ENCODE measurements at places on chromosomes 4 and X.

GRCh38 chrX:147875866-147876596, 35.7 kb upstream of the FMR1 start:
- H3K4me1 ChIP-seq = no peaks in the 10 kb centered on the region
- no peak overlapping the region for H3K4me3 ChIP-seq
- no peaks in the 10 kb centered on the region for H3K27me3 ChIP-seq
- no peak for DNase-seq
- no peak overlapping the region for H3K27ac ChIP-seq

- H3K27me3 ChIP-seq = peaks cover 5% of the 10 kb centered on the region
- no peaks in the 10 kb centered on the region for H3K36me3 ChIP-seq
- H3K4me1 ChIP-seq = no peaks in the 10 kb centered on the region
- DNase-seq = no peak
- no peak overlapping the region for H3K4me3 ChIP-seq
- H3K27ac ChIP-seq = no peak overlapping the region
Observed at GRCh38 chr4:111792632-111793031, 352.6 kb upstream of the FAM241A start.

DNA sequence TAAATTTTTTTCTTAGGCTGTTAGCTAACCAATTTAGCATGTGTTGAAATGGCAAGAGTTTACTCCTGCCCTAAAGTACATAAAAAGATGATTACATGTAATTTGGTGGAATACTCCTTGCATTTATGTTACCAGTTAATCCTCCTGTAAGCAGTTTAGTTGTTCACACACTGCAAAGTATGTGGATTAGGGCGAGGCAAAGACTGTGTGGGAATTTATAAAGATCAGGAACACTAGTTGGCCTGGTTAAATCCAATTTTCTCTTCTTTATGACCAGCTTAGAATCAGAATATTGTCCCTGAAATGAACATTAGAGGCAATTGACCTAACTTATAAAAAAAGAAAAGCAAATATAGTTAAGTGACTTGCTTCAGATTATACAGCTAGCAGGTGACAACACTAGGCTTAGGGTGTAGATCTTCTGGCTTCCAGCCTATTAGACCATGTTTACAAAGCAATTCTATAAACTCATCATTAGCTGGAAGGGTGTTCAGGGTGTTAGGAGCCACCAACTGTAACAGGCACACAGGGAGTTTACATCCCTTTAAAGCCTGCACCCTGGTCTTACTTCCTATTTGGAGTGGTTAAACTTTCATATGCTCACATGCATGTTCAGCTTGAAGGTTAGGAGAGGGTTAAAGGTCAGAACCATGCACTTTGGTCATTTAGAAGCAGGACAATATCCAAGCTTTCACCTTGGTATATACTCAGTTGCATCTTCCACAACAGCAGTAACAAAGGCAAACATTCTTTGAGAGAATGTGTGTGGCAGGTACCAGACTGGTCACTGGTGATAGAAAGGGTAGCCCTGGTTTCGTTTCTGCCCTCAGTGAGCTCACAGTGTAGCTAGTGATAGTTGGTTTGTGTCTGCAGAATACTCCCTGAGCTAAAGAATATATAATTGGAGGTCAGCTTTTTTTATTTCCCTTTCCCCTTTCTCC, 72.6 kb downstream of the GC start:
- no peaks in the 10 kb centered on the region for H3K4me1 ChIP-seq
- no peak overlapping the region for H3K27ac ChIP-seq
- no peak overlapping the region for H3K4me3 ChIP-seq
- DNase-seq = no peak
- H3K27me3 ChIP-seq = no peaks in the 10 kb centered on the region
- no peaks in the 10 kb centered on the region for H3K36me3 ChIP-seq

DNA sequence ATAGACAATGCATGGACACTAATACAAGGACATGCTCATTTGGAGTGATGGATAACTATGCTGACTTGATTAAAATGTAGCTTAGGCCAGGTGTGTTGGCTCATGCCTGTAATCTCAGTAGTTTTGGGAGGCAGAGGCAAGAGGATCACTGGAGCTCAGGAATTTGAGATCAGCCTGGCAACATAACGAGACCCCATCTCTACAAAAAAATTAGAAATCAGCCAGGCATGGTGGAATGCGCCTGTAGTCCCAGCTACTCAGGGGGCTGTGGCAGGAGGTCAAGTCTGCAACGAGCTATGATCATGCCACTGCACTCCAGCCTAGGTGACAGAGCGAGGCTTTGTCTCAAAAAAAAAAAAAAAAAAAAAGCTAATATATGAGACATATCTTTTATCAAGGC, 196.3 kb downstream of the FBXW7 start:
- H3K27me3 ChIP-seq = no peaks in the 10 kb centered on the region
- no peaks in the 10 kb centered on the region for H3K4me1 ChIP-seq
- H3K27ac ChIP-seq = no peak overlapping the region
- H3K4me3 ChIP-seq = no peak overlapping the region
- DNase-seq = no peak

GRCh38 chr4:103947617-103948016, 227.8 kb upstream of the TACR3 start:
- H3K4me1 ChIP-seq = no peaks in the 10 kb centered on the region
- H3K27ac ChIP-seq = no peak overlapping the region
- no peaks in the 10 kb centered on the region for H3K27me3 ChIP-seq
- H3K4me3 ChIP-seq = no peak overlapping the region

GRCh38 chr4:10640561-10641201, 43.9 kb downstream of the CLNK start:
- no peak for DNase-seq
- H3K27ac ChIP-seq = no peak overlapping the region
- peaks cover 9% of the 10 kb centered on the region for H3K4me1 ChIP-seq
- H3K4me3 ChIP-seq = no peak overlapping the region
- no peaks in the 10 kb centered on the region for H3K36me3 ChIP-seq

DNA sequence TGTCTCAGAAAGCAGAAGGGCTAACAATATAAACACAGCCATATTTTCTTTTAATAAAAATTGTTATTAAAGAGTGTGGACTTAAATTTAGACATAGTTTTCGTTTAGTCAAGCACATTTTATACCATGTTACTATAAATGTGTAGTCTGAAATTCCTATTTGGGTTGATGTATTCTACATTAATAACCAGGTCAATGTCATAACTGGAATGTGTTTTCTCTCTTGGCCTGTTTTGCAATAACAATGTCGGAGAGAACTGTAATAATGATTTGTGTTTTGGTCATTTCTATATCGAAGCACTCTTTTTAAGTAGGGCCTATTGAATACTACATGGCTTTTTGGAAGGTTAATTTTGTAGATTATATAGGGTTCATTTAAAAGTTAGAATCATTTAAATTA, 5.5 kb downstream of the USO1 start:
- no peaks in the 10 kb centered on the region for H3K36me3 ChIP-seq
- peaks cover 57% of the 10 kb centered on the region for H3K4me1 ChIP-seq
- H3K4me3 ChIP-seq = no peak overlapping the region
- H3K27ac ChIP-seq = no peak overlapping the region

DNA sequence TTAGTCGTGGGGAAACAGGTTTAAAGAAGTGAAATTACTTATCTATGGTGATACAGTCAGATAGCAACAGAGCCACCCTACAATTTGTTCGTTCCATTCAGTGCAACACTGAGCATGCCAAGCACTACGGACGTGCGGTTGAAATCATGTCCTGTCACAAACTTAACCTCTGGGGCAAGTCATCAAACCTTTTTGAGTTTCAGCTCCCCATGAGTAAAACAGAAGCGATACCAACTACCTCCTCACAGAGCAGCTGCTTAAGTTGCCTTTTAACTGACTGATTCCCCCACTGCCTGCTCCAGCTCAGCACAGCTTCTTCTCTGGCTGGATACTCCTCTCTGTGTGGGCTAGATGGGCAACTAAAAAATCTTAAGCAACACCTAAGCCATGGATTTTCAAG, 36.0 kb downstream of the LHFPL1 start:
- DNase-seq = no peak
- H3K4me1 ChIP-seq = no peaks in the 10 kb centered on the region
- no peaks in the 10 kb centered on the region for H3K27me3 ChIP-seq
- no peak overlapping the region for H3K4me3 ChIP-seq
- H3K27ac ChIP-seq = no peak overlapping the region

DNA sequence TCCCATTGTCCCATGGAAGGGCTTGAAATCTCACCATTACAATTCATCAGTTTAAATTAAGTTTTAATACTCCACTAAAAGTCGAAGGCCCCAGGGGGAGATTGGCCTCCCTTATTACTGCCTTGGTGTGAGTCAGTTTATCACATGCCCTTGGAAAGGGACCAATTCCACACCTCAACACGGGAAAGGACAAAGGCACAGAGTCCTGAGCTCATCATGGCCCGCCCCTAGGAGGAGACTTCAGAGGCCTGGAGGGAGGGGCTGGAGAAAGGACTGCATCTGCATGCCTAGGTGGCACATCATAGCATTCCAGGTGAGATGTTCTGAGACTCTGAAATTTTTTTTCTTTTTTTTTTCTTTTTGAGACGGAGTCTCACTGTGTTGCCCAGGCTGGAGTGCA, 2.8 kb upstream of the SEL1L3 start:
- H3K27ac ChIP-seq = peak overlapping the region; percentile 21
- H3K27me3 ChIP-seq = no peaks in the 10 kb centered on the region
- H3K36me3 ChIP-seq = no peaks in the 10 kb centered on the region

- H3K4me1 ChIP-seq = no peaks in the 10 kb centered on the region
- no peaks in the 10 kb centered on the region for H3K36me3 ChIP-seq
- H3K27ac ChIP-seq = no peak overlapping the region
- H3K27me3 ChIP-seq = no peaks in the 10 kb centered on the region
Observed at GRCh38 chr4:30948653-30949052, 228.5 kb downstream of the PCDH7 start.

DNA sequence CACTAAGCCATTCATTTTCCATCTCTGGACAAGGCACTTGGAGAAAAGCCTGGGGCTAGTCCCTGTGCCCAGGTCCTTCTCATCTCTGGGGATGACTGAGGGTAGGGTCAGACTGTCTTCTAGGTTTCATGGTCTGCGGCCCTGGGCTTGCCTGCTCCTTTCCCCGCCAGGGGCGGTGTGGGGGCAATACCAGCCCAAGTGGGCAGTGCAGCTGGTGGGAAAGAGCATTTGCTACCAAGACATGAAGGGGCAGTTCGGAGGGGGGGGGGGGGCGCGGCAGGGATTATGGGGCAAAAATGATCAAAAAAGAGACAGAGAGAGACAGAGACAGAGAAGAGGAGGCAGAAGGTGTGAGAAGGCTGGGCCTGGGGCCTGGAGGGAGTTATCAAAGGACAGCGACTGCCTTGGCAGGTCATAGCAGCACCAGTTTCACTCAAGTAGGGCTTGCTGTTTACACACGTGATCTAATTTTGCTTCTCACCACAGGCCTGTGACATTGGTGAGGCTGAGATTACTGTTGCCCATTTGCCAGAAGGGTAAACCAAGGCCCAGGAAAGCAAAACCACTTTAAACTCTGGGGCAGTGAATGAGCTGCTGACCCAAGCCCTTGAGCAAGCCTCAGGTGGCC, 56.1 kb downstream of the PJA1 start:
- no peak overlapping the region for H3K4me3 ChIP-seq
- no peak overlapping the region for H3K27ac ChIP-seq
- H3K27me3 ChIP-seq = peaks cover 3% of the 10 kb centered on the region
- no peaks in the 10 kb centered on the region for H3K4me1 ChIP-seq
- H3K36me3 ChIP-seq = no peaks in the 10 kb centered on the region

DNA sequence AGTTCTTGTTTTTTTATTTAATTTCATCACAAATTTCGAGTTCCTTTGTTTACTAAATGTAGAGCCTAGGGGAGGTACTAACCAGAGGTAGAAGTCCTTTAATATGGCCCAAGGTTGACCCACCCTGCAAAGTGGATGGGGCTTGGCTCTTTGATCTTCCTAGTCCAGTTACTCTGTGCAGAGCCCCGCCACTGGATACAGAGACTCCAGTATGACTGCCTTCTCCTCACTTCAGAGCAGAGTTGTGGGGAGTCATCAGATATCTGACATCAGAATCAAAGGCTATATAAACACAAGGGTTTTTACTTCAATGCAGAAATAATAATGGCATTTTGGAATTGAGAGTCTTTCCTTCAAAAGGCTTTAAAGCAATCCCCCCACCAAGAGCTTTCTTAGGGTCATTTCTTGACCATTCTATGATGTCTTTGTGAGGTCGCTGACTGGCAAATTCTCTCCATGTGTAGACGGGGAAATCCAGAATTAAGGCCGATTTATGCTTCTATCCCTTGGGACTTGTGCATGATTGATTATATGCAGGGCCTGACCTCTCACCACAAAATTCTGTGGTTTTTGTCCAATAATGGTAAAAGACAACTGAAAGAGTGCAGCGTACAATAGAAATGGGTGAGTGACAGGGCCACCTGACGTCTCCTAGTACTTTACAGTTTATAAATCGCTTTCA, 88.3 kb upstream of the CITED1 start:
- H3K4me1 ChIP-seq = peaks cover 12% of the 10 kb centered on the region
- H3K36me3 ChIP-seq = no peaks in the 10 kb centered on the region
- DNase-seq = no peak
- no peak overlapping the region for H3K4me3 ChIP-seq
- H3K27me3 ChIP-seq = no peaks in the 10 kb centered on the region
- no peak overlapping the region for H3K27ac ChIP-seq

- H3K36me3 ChIP-seq = no peaks in the 10 kb centered on the region
Observed at GRCh38 chr4:6444582-6444981, 27.8 kb downstream of the PPP2R2C start.

DNA sequence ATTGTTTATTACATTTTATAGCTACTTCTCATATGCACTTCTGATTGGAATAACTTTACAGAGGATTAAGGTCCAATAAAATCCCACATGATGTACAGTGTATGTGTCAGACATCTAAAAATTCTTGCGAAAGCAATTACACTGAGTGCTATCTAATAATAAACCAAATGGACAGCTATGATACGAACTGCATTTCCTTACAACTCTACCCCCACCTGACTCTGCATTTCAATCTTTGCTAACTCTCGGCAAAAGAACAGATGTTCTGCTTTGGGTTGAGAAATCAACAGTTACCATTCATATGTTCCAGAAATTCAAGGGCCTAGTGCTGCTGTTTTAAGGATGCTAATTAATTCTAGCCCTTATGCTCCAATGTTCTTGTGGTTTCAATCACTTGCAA, 287.9 kb upstream of the NOCT start:
- no peaks in the 10 kb centered on the region for H3K27me3 ChIP-seq
- no peaks in the 10 kb centered on the region for H3K36me3 ChIP-seq
- DNase-seq = no peak
- no peaks in the 10 kb centered on the region for H3K4me1 ChIP-seq
- no peak overlapping the region for H3K27ac ChIP-seq

- H3K27me3 ChIP-seq = no peaks in the 10 kb centered on the region
- no peaks in the 10 kb centered on the region for H3K4me1 ChIP-seq
- H3K27ac ChIP-seq = peak overlapping the region; percentile 20
- H3K36me3 ChIP-seq = no peaks in the 10 kb centered on the region
- DNase-seq = no peak
Observed at GRCh38 chrX:142978130-142978684, 47.5 kb upstream of the SPANXN4 start.

GRCh38 chrX:119118780-119119395, 8.7 kb downstream of the KIAA1210 start:
- H3K4me3 ChIP-seq = no peak overlapping the region
- H3K4me1 ChIP-seq = no peaks in the 10 kb centered on the region
- no peak for DNase-seq
- peaks cover under 1% of the 10 kb centered on the region for H3K27me3 ChIP-seq
- H3K27ac ChIP-seq = no peak overlapping the region

Data from spleen (tissue), 13 donors.